ENCODE measurements at places on chromosomes 16 and 17.

DNA sequence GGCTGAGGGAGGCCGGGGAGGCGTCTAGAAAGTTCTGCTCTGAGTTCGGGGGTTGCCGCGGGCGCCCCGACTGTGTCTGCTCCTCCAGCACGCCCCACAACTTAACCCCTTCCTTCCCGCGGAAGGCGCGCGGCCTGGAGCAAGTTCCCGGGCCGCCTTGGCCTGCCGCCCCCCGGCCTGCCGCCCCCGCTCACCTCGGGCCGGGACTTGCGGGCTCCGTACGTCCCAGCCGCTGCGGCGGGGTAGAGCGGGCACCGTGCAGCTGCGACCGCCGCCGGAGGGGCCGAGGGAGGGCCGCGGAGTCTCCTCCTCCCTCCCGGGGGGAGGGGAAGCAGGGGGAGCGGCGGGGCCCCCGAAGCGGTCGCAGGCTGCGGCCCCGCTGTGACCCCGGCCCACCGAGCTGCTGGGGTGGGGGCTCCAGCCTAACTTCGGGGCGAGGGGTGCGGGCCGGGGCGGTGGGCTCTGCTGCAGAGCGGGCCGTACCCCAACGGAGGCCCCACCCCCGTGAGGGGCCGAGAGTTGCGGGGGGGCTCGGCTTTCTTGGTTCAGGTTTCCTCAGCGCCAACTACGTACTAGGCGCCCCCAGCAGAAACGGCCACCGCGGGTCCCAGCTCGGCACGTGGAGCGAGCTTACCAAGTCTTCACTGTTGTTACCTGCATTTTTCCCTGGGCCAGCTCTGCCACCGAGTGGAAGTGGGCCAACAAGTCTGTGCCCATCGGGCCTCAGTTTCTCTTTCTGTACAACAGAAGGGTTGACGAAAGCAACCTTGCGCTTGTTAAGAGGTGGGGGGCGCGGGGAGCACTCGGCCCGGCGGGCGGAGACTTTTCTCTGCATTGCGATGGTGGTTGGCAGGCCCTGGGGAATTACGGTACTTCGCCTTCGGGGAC lies at the start of gene CCDC102A:
Gene CCDC102A (minus strand): TSS at position 266 of the 888 bp plus-strand sequence. CDS start 7,394 bp downstream, outside the sequence.
- DNase-seq = no peak

DNA sequence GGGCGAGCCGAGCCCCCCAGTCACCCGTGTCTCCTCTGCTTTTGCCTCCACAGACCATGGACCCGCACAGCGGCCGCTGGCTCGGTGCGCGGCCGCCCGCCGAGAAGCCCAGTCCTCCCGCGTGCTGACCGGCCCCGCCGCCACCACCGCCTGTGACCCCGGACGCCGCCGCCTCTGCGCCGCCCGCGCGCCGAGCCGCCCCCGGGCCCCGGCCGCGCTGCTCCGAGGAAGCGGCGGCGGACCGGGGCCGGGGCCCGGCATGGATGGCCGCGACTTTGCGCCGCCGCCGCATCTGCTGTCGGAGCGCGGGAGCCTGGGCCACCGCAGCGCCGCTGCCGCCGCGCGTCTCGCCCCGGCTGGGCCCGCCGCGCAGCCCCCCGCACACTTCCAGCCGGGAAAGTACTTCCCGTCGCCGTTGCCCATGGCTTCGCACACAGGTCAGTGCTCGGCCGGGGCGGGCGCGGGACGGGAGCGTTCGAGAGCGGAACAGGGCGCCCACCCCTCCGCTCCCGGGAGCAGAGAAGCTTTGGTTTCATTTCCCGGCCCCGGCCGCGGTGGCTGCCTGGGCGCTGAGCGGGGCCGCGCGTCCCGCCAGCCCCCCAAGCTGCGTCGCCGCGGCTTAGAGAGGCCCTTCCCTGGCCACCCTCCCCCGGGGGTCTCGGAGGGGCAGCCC lies 4.4 kb downstream of the BAHCC1 start:
- no peak for DNase-seq

- no peak for DNase-seq
Observed at GRCh38 chr17:253091-253846, 71.8 kb upstream of the DOC2B start.

GRCh38 chr16:78667675-78668074 lies 568.2 kb downstream of the WWOX start:
- DNase-seq = no peak

GRCh38 chr16:85238233-85238647 lies 126.0 kb upstream of the CIBAR2 start:
- no peak for DNase-seq

GRCh38 chr17:45258981-45259380 lies 2.9 kb downstream of the SPATA32 start:
- no peak for DNase-seq

DNA sequence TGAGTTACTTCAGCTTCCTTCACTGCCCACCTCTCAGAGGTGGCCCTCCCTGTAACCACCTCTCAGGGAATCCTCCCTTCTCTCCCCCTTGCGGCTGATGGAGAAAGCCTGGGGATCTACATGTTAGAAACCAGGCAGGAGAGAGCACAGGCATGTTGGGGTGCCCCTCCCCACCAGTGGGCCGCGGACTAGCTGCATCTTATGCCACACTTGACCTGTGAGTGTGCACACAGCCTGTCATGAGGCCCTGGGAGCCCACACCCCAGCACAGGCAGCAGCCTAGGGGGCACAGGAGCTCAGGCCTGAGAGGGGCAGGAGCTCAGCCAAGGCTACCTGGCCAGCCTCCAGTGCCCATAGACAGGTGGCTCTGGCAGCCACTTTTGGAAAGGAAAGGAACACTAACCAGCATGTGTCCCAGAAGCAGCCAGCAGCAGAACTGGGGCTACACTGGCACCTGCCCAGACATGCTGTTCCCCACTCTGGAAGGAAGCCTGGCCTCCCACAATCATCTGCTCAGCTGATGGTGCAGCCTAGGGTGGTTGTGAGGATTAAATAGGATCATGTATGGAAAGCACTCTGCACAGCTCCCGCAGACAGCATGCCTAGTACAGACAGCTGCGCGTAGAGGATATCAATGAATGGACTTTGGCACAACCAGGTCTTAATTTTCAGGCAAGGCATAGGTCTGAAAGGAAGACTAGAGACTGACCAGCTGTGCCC lies 60.5 kb downstream of the TMEM132E start:
- DNase-seq = no peak
